ENCODE measurements at places on chromosomes 4 and X. TPM values are rescaled to one million over a fixed set of nuclear protein-coding genes. Genes with fewer than 3 reads are reported as not detected.
A peak's percentile ranks its signal among the peaks of the same experiment; 100 is the strongest.

GRCh38 chrX:112662559-112663427 lies 16.9 kb downstream of the LHFPL1 start:
- no peak for DNase-seq

Gene ERCC6L
- polyA plus RNA-seq: 6.9 TPM

Gene TRPC3
- polyA plus RNA-seq: 2.2 TPM

- peak; percentile 68 for DNase-seq
These were observed 584 bp downstream of the TMEM271 start for GRCh38 chr4:575281-576141.

Gene PLRG1
- 130 TPM for polyA plus RNA-seq

- no peak for DNase-seq
These were observed 23.2 kb downstream of the TNIP3 start for GRCh38 chr4:121140716-121141460.

DNA sequence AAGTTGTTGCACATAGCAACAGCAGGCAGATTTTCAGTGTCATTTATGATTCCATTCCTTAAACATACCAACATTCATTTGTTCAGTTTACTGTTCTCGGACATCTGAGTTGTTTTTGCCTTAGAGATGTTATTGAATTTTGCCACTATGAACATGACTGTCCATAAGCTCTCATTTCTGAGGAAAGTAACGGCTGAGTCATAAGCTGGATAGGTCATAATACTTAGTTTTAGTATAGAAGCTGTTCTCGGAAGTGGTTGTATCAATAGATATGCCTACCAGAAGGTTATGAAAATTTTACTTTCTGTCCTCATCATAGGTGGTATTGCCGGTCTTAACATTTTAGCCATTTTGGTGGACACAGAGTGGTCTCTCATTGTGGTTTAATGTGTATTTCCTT lies 157.1 kb upstream of the CLNK start:
- no peak for DNase-seq

Gene MAGEB6
- polyA plus RNA-seq: not detected

Gene PSAPL1
- not detected for polyA plus RNA-seq

DNA sequence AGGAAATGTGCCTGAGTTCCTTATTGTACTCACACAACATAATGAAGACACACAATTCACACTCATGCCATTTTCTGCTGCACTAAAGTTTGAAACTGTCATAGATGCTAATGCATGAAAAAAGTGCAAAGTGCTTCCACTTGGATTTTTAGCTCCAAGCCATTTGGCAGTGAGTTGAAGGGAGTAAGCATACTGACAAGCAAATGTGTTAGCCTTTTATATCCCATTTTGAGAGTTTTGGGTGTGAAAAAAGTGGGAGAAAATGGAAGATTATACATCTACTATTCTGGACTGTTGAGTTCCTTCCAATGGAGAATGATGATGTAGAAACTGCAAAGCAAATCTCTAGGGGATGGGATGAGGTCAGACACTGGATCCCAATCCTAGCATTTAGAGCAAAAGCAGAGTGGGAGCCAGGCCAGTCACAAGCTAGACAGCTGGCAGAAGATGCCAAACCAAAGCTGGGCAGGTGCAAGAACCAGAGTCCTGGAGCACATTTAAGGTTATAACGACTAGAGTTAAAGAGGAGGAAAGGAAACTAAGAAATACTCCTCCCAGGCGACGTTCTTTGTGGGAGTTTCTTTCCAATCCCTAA lies 216.8 kb downstream of the FBXO8 start:
- DNase-seq: no peak

All from left kidney (tissue), 8 donors.